Iris pigment epithelial cell (primary cell): ENCODE measurements at places on chromosomes 5 and 9.

DNA sequence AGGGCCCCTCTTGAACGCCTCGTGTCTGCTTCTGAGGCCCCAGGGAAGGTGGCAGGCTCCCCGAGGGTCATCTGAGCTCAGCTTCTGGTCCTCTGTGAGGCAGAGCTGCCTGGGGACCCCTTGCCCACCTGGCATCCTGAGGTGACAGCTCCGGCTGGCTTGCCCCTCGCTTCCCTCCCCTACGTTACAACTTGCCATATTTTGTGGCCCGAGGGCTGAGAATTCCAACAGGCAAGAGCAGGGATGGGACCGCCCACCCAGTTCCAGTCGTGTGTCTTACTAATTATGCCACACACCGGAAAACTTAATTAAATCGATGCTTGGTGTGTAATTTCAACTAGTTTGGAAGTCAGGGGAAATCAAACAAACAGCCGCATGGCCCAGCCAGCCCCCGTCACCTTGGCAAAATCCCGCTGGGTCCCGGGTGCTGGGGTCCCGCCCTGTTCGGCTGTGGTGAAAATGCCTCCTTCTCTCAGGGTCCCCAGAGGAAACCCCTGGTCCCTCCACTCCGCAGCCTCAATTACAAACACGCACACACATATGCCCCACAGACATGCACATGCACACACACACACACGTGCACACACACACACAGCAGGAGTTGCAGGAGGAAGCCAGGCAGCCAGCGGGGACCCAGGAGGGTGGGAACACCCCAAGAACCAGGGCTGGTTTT, 221.0 kb upstream of the IER5L start:
- no peak for DNase-seq

DNA sequence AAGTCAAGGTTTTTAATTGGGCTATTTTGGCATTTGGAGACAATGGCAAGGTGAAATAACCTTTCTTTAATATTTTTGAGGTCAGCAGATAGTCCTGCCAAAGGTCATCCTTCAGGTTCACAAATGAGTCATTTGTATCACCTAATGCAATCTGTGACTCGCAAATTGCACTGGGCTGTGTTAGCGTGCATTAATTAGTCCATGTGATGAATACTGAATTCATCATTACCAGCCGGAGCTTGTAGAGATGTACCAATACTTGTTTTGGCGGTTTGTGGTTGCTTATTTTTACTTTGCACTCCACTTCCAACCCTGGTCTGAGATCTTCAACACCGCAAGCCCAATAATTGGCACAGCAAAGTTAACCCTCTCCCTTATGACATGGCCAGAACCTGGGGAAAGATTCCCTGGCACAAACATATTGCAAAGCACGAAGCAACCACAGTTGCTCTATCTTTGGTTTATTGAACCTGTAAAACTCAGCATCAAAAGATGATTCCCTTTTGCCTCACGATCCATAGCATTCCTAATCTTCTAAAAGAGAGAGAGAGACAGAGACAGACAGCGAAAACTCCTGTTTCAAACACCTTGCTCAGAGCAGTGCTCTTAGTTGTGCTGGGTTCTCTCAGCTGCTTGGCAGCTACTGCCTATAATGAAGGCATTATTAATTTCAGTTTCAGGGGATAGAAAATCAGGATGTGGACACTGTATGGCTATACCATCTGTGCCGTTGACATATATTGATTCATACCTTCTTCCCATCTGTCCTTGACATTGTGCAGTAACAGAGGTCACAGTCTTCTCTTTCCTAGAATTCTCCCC, 178.1 kb downstream of the EBF1 start:
- no peak for DNase-seq

- no peak for DNase-seq
These were observed 2.0 kb upstream of the AJM1 start for GRCh38 chr9:136840140-136840876.

GRCh38 chr9:87152256-87152655, 204.9 kb upstream of the GAS1 start:
- DNase-seq, result no peak

- peak; percentile 96 for DNase-seq
These were observed 32.0 kb upstream of the SPTLC1 start for GRCh38 chr9:92147030-92147851.

DNA sequence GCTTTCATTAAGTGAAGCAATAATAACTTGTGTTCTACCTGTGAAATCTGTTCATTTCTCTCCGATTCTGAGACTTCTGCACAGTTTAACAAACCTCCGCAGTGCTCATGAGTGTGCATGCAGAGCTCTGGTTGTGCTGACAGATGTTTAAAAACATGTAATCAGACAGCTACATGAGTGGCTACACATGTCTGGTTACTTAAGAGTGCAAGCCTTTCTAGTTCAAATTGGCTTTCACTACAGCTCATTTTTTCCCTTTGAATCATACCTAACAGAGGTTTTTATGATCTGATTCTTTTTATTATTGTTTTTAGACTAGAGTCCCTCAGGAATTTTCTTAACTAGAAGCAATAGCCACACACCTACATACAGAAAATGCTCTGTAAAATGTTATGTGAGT, 310.2 kb downstream of the ARRDC3 start:
- DNase-seq, result peak; percentile 85

DNA sequence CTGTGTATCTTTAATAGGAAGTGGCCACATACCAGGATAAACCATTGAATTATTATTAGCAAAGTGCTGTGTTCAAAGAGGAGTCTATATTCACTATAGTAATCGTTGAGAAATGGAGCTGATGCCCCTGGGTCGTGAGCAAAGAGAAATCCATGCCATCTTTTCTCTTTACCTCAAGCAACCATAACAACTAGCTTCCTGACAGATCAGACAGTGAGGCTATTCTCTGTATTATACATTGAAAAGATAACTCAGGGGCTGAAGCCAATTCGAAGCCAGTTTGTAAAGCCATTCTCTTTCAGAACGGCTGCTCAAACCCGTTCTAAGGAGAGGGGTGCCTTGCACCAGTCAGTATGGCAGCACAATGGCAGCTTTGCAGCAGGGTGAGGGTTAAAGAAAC, 680.6 kb downstream of the SEMA5A start:
- no peak for DNase-seq
